WTC11 (cell line): ENCODE measurements at places on chromosomes 2 and 18. TPM values are rescaled to one million over a fixed set of nuclear protein-coding genes. Genes with fewer than 3 reads are reported as not detected.

SPC25 gene
- total RNA-seq = 23.2 to 29.2 TPM (median 28.6 TPM) in 3 replicates

TFCP2L1 gene
- total RNA-seq = 3.3 to 4.3 TPM (median 3.7 TPM) in 3 replicates

TMEM150A gene
- total RNA-seq = 20.9 to 23.1 TPM (median 21.6 TPM) in 3 replicates

TPRKB gene
- total RNA-seq = 27.3 to 30.6 TPM (median 29.8 TPM) in 3 replicates

ACVR2A gene
- total RNA-seq = 11.5 to 13.7 TPM (median 11.7 TPM) in 3 replicates

ZAP70 gene
- 0.61 to 0.73 TPM (median 0.64 TPM) in 3 replicates for total RNA-seq

AKAIN1 gene
- not detected in 3 replicates for total RNA-seq

DYNAP gene
- 0.46 to 0.94 TPM (median 0.50 TPM) in 3 replicates for total RNA-seq

RAB1A gene
- 112 to 114 TPM (median 113 TPM) in 3 replicates for total RNA-seq

TMEM131 gene
- total RNA-seq = 18.6 to 21.9 TPM (median 19.4 TPM) in 3 replicates

RAB6C gene
- total RNA-seq = 0.07 to 0.09 TPM (median 0.07 TPM) in 3 replicates

DSC2 gene
- total RNA-seq = 27.0 to 29.8 TPM (median 28.3 TPM) in 3 replicates
